Skin of body (tissue), 3 donors: ENCODE measurements at places on chromosomes 11 and 22. TPM values are rescaled to one million over a fixed set of nuclear protein-coding genes. Genes with fewer than 3 reads are reported as not detected.
A peak's percentile ranks its signal among the peaks of the same experiment; 100 is the strongest.

GRCh38 chr11:47356998-47357329 is 4.5 kb upstream of the MYBPC3 start:
- DNase-seq: no peak

- DNase-seq: no peak
Observed at GRCh38 chr11:211741-212140, 4.2 kb downstream of the RIC8A start.

- no peak for DNase-seq
Observed at GRCh38 chr22:27270818-27271510, 530.6 kb downstream of the MN1 start.

MMP27 gene
- total RNA-seq: 6.7 TPM

DNA sequence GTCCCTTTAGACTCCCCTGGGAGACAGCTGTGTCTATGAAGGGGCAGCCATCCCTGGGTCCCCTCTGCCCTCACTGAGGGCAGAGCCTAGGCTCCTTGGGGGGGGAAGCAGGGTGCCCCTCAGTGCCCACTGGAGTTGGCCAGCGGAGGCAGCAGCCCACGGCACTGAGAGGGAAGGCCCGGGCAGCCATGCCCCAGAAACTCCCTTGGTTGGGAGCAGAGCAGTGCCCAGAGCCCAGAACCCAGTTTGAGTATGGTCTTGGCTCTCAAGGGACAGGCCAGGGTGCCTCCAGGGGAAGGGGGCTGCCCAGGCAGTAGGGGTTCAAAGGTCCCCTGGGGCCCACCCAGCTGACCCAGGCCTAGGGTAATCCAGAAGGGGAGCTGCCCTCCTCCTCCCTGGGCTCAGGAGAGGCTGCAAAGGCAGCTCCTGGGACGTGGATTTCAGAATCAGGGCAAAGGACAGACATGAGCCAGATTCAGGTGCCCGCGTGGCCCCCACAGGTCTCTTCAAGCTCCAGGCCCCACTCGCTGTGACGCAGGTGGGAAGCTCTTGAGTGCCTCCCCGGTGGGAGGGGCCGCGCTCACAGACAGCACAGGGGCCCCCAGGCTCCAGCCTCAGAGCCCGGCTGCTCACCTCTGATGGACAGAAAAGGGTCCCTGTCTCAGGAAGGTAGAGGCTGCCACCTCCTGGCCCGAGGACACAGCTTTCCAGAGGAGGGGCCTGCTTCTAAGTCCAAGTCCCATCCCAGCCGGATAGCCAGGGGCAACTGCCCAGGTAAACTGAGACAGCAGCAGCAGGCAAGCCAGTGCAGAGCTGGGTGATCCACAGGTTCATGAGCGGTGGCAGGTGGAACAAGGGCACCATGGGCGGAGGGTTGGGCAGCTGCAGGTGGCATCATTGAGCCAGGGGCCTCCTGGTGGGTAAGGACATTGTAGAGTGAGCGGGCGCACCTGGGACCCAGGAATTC is 2.6 kb downstream of the C11orf21 start:
- no peak for DNase-seq

- no peak for DNase-seq
Observed at GRCh38 chr11:35927682-35928081, 16.2 kb upstream of the LDLRAD3 start.

- no peak for DNase-seq
Observed at GRCh38 chr11:3136546-3137455, 28.3 kb downstream of the OSBPL5 start.

DNA sequence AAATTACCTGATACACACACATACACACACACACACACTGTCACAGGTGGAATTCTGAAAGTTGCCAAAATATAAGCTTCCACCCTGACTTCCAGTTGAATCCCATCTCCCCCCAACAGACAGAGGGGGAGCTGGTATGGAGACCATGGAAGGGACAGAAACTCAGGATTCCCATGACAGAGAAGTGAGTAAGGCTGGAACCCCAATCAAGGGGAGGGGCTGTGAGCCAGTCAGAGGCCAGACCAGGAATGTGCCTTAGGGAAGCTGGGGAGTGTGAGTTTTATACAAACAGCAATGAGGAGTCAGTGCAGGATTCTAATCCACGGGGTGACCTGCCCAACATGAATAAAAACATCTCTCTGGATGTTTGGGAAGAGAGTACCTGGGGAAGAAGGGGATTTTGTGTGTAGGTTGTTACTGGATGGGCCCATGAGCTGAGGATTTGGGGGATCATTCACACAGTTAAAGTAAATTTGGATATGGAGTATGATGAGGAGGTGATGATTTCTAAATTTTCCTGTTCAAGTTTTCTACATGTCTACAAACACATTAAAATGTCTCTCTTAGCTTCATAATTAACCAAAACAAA is 38.7 kb upstream of the TOP3B start:
- DNase-seq: no peak

OR5P2 gene
- not detected for total RNA-seq

NCAM1 gene
- 26.8 TPM for total RNA-seq

SERPIND1 gene
- not detected for total RNA-seq

GRCh38 chr11:68053117-68053516 is 14.3 kb downstream of the TCIRG1 start:
- DNase-seq: no peak

KCNC1 gene
- total RNA-seq: 0.30 TPM

DNA sequence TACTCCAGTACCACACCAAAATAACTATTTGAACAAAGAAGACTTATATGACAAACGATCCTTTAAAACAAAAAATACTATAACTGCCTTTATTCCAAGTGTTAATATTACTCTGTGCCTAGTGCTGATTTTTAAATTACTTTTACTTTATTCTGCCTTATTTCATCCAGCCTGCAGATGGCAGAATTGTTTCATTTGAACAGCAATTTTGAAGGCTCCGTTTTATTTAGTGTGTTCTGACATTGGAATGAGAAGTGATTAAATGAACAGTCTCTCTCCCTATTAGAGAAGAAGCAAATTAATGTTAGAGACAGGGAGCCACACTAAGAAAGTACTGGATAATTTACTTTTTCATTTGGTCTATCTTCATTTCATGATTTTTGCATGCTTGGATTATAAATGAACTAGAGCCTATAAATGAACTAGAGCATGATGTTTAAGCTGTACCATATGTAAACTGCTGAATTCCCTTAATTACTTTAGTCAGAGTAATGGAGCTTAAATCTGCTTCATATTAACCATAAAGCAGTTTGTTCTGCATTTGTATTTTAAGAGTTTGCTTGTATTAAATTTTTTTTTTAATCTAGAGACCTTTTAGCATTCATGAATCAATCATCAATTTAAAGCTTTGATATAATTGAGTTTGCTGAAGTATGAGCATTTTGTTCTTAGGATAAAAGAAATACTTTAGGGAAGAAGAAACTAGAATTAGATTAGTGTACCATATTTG is 9.8 kb downstream of the PDHX start:
- peak; percentile 93 for DNase-seq

KCNJ4 gene
- total RNA-seq: 0.30 TPM

DNA sequence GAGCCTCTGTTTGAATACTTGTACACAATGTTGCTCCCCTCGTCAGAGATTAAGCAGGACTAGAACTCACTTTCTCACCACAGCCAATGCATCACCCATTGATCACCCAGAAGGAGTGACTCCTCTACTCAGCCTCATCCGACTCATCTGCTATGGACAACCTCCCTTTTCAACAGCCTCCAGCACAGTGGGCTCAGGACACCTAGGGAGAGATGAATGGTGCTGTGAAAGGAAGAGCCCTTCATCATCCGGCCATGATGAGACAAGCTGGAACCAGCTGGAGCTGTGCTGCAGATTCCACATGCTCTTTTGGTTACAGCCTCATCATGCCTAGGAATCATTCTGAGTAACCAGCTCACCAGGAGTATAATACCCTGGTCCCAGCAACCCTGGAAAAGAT is 15.5 kb downstream of the C11orf91 start:
- DNase-seq: no peak

DNA sequence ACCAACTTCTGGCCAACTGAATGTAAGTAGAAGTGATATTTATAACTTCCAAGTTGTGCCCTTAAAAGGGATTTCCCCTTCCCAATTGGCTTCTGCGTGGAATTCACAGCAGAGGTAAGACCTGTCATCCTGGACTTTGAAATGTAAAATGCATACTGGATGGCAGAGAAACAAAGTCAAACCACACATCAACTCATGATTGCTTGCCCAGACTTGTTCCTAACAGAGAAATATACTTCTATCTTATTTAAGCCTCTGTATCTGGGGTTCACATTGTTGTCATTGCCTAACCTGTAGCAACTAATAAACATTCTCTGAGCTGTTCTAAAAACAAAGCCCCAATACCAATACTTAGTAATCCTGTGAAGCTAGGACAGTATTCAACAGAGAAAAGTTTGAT is 6.2 kb downstream of the ME3 start:
- DNase-seq: no peak

DNA sequence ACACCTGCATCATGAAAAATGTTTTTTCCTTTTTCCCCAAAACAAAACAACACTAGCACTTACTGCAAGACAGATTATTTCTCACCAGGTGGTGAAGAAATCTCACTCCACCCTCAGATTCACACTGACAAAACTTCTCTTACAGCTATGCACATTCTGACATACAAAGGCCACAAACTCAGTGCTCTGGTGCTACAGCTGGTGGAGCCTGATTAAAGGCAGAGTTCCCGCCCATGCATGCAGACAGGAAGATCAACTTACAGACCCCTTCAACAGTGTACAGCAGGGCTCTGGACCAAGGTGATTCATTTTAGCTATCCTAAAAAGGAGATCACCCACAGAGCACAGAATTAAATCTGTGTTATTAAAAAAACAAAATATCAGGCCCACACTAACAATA is 112.6 kb downstream of the CADM1 start:
- DNase-seq: no peak

WT1 gene
- total RNA-seq: not detected

- peak; percentile 53 for DNase-seq
Observed at GRCh38 chr11:6251120-6251733, 8.4 kb upstream of the CCKBR start.

ANO1 gene
- total RNA-seq: 6.8 TPM

OR8B3 gene
- not detected for total RNA-seq

DNA sequence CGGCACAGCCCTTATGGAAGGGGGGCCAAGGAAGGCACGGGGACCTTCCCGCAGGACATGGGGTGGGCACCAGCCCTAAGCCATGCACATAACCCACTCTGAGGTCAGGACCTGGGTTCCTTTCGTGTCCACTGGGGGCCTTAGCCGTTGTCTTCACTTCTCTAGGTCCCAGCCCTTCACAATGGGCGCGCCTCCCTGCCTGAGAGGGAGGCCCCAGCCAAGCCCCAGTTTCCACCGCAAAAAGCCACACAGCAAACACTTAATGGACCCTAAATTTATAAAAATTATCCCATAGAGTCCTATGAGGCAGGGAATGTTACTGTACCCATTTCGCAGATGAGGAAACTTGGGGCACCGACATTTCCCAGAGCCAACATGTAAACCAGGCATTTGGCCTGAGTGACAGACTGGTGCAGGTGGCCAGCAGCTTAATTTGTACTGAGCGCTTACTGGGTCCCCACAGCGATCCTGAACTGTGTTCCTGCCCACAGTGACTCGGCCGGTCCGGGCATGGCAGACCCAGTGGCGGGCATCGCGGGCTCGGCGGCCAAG is 1.2 kb downstream of the GAS2L1 start:
- no peak for DNase-seq

- DNase-seq: no peak
Observed at GRCh38 chr11:121965330-121965729, 150.7 kb downstream of the BLID start.

DNA sequence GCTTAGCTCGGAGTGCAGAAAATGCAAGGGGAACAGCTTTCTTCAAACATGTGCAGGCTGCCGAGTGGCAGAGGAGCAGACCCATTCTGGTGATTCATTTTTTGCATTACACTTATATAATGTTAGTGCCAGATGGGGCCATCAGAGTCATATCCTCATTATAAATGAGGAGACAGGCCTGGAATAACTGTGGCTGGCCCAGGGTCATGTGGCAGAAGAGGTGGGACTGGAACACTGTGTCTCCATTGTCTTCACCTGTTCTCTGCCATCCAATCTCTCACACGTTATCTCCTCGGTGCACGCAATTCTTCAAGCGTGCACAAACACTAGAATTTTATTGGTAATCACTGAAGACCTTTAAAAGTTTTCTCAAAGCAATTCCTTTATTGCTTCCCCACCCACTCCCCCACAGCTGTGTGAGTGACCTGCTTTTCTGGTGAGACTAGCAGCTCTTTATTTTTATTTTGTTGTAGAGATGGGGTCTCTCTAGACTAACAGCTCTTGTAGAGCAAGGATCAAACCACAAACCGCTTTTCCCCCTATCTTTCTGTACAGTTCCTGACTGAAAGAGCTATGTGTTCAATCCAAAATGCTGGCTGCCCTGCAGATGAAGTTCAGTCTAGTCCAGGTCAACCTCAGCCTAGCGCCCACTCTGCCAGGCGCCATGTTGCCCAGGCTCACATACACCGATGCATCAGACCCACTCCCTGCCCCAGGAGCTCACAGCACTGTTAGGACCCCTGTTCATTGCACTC is 75.3 kb downstream of the ST3GAL4 start:
- DNase-seq: no peak

C11orf87 gene
- 0.69 TPM for total RNA-seq

DNA sequence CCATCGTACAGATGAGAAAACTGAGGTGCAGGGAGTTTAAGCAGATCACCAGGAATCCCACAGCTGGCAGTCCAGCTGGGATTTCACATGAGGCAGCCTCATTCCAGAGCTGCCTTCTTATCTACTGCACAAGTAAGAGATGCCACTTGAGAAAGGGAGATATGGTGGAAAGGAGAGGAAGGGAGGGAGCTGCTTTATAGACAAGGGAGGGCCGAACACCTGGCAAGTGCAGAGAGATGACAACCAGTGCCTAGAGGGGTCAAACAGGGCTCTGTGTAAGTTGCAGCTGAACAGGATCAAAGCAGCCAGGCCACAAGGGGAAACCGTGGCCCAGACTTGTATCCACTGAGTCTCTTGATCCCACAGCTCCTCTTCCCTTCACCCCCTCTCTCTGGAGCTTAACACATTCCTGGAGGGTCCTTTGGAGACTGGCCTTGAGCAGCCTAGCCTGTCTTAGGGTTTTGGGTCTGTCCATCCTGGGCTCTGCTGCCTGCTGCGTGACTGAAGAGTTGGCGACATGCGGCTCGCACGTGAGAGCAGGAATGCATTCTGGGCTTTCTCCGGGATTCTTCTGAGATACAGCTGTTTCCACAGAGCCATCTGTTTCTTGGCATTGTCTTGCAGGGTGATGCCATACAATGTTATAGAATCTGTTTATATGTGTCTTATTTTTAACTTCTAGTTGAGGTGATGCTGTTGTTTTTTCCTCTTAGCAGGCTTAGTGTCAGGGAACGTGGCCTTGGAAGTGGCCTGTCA is 268.5 kb upstream of the SYN3 start:
- peak; percentile 12 for DNase-seq

CTSD gene
- total RNA-seq: 118 TPM

DNA sequence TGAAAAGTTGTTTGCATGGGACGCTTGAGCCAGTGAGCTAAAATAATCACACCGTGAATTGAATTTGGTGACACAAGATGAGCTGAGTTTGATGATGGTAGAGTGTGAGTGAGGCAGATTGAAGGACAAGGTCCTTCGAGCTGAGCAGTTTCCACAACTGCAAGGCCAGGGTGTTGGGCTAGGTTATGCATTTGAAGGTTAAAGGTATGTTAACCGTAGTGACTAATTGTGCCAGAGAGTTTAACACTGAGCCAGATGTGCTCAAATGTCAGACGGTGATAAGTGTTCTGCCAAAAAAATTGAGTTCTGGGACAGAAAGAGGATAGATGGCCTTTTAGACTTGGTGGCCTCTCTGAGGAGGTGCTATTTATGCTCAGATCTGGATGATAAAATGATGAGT is 89.5 kb downstream of the FAM83F start:
- no peak for DNase-seq
